ENCODE measurements at places on chromosomes 1 and 21.

DNA sequence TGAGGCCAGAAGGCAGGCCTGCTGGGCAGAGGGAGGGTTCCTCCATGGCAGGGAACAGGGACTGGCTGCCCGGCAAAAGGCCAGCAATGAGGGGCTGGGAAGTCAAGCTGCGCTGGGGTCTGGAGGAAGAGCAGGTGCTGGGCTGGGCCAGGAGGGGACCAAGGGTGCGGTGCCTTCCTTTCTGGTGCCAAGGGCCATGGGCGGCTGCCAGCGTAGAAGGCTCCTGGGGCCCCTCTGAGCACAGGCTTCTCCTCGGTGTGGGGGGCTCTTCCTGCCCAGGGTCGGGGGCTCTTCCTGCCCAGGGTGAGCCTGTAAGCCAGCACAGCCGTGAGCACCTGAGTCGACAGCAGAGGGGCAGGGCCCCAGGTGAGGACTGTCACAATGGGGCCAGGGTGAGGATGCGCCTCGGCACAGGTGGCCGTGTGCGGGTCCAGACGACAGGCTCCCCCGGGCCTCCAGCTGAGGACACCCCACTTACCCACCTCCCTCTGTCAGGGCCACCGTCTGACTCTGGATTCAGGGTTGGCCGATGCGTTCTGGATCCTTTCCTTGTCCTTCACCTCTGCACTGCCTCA, 10.7 kb upstream of the DNMT3L start:
- DNase-seq = no peak

GRCh38 chr1:70061231-70061630, 144.1 kb downstream of the LRRC40 start:
- DNase-seq = no peak

DNA sequence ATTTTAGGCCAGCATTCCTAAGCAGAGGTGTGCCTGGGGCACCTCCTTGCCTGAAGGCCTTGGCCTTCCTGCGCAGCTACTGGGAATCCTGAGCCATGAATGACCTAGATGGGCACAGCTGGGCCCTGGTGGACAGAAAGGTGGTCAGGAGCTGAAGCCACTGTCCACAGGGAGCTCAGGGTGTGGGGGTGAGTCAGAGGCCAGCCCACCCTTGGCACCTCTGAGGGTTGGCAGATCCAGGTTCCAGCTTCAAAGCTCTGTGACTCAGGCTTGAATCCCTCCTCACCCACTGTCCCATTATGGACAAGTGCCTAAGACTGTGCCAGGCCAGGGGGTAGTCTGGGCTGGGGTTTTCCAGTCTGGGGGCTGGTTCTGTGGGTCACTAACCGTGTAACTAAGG, 6.4 kb upstream of the EDN2 start:
- no peak for DNase-seq

- DNase-seq = no peak
These were observed 18.9 kb downstream of the RUSC1 start for GRCh38 chr1:155339515-155340097.

DNA sequence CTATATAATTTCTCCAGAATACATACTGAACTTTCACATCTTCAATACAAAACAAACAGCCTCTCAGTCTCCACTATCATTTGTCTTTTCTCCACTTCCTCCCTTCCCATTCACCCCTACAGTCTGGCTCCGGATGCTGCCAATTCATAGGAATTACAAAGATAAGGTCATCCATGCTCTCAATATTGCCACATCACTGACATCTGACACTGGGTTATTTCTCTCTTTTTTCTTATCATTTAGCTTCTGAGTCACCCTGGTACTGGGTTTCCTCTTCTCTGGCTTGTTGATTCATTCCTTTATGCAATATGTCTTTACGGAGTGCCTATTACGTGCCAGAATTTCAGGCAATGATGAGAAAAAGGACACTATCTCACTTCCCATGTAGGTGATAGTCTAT, 3.1 kb upstream of the SH3BP5L start:
- DNase-seq = no peak

GRCh38 chr1:176157995-176158394, 49.1 kb downstream of the COP1 start:
- DNase-seq = no peak

Data from endothelial cell (in vitro differentiated cells).